HL-60 (cell line): ENCODE measurements at places on chromosomes 3 and 15.

- no peak for DNase-seq
Observed at GRCh38 chr3:134030379-134031347, 938 bp upstream of the SLCO2A1 start.

DNA sequence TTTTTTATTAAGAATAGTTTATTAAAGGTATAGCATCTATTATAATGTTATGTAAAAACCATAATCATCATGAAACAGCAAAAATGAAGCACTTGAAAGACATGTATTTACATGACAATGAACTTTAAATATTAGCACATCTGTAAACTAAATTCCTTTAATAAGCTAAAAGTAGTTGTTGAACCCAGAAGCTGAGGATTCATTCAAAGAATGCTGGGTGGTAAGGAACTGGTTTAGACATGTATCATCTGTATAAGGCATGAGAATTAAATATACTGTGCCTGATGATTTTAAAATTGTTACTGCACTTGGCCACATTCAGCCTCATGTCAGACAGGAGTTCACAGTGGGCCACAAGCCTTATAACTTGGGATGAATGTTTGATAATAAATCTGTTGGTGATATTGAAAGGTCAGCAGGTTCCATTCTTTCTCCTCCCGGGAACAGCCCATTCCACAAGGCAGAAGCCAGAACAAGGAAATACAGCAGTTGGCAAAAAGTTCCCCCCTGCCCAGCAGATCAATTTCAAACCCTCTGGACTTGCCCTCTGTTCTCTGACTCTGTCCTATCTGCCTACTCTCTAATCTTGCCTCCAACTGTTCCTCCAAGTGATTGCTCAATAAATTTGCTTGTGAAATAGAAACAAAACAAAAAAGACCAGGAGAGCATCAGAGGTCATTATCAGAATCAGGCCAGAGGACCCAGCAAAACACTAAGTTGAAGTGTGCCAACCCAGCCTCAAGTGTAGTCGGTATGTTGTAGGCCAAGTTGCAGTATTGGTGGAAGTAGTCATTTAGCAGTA is 49.8 kb upstream of the TEX264 start:
- peak; percentile 24 for DNase-seq

- DNase-seq, result no peak
Observed at GRCh38 chr3:113714702-113715101, 18.3 kb upstream of the USF3 start.

DNA sequence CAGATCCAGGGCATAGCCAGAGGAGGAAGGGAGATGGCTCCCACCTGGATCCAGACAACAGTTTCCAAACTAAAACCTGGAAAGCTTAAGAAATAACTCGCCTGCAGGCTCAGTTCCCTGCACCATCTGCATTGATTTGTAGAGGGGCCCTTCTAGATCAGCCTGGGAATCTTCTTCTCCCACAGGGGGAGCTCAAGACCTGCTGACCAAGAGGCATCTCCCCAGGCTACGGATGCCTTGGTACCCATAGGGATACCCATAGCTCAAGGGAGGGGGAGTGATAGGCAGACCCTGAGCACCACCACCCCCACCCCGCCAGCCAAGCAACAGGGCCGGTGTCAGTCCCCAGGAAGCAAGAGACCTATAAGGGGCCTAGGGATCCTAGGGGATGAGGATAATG is 28.0 kb upstream of the DCLK3 start:
- DNase-seq, result no peak

DNA sequence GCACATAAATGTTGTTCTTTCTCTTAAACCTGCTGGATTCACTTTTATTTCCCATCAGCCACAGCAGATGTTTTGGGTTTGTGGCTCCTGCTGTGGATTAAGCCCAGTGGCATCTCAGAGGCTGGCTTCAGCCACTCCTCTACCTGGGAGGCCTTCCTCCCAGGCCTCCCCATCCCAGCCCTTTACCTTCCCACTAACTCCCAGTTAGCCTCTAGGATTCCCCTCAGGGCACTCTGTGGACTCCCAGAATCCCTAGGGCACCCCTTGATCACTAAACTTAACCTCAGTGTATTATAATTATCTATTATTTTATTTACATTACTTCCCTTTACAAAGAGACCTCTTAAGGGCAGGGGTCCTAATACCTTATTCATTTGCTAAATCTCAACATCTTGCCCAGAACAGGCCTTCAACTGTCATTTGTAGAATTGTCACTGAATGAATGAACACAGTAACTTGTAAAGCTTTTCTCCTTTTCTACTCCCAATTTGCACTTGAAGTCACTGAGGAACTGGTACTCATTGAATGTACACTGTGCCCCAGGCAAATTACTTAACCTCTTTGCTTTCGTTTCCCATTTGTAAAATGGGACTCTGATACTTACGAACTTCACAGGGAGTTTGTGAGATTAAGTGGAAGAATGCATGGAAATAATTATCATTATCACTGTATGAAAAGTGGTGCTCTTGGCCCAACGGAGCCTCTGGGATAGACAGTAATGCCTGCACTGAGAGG is 8.3 kb downstream of the CCDC13 start:
- DNase-seq, result no peak

GRCh38 chr3:52352566-52352965 is 36.4 kb downstream of the DNAH1 start:
- no peak for DNase-seq

DNA sequence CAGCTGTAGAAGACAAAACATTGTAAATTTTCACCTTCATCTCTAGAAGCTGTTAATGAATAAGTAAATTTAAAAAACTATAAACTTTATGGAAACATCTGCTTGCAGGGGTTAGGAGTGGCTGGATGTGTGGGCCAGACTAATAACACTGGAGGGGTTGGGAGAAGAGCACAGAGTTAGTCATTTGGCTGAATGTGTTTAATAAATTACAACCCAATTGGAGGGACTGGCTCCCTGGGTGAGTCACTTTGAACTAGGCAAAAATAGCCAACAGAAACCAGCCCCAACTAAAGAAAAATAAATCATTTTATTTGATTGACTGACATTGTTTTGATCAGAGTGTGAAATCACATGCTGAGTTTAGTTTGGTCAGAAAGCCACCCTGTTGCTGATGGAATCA is 21.8 kb downstream of the DGKG start:
- DNase-seq, result no peak

DNA sequence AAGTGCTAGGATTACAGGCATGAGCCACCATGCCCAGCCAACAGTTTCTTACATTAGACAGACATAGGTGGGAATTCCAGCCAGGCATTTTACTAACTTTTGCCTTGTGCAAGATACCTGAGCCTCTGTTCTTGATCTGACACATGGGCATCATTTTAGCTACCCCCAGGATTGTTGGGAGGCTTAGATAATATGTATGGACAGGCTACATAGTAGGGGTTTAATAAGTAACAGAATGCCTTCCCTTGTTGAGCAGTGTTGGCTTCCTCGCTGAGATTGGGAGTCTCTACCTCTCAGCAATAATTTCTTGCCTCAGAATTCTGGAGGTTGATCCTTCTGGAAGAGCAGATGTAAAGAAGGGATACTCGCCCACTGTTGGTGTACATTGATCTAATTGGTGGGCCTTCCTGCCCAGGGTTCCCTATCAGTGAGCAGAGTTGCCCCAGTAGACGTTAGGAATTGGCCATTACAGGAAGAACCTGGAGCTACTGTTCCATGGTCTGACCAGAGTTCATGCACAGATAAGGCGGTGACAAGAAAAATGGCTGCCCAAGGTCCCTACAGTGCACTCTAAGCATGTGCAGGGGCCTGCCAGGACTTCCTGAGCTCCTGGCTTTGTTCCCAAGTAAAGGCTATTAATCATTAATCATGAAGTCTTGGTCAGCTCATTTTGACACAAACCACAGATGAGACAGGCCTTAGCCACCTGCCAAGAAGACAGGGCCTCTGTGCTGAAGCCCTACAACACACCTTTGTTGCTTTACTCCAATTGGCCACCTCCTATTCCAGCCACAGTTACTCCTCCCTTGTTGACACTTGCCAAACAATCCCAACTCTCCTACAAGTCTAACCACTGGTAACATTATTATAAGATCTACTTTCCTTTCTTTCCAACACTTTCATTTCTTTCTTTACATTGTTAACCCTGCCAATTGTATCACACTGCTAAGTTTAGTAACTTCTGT is 5.0 kb upstream of the IL17RE start:
- DNase-seq, result no peak

GRCh38 chr15:51114437-51115119 is 19.9 kb upstream of the TNFAIP8L3 start:
- DNase-seq, result no peak

DNA sequence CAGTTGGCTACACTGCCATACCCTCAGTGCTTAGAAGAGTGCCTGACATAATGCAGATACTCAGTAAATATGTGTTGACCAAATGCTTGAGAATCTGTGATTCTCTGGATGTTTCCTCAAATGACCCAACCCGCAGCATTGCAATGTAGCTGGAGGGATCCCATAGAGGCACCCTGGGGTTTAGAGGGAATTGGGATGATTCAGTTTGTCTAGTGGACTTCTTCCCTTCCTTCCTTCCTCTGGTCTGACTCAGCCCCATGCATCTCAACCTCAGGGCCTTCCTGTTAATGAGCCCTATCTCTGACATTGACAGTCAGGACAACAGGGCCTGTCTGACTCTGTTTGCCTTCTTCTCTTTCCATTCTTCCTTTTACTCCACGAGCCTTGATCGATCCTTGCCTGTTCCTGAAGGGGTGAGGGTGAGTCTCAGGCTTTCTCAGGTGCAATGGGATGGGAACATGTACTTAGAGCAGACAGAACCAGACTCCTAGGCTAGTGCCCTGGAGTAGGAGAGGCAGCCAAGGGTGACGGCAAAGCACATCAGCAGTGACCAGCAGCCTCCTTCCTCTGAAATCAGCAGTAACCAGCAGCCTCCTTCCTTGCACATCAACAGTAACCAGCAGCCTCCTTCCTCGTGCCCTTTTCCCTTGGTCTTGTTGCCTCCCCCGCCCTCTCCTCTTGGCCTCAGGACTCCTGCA is 78.2 kb downstream of the DGKG start:
- no peak for DNase-seq

DNA sequence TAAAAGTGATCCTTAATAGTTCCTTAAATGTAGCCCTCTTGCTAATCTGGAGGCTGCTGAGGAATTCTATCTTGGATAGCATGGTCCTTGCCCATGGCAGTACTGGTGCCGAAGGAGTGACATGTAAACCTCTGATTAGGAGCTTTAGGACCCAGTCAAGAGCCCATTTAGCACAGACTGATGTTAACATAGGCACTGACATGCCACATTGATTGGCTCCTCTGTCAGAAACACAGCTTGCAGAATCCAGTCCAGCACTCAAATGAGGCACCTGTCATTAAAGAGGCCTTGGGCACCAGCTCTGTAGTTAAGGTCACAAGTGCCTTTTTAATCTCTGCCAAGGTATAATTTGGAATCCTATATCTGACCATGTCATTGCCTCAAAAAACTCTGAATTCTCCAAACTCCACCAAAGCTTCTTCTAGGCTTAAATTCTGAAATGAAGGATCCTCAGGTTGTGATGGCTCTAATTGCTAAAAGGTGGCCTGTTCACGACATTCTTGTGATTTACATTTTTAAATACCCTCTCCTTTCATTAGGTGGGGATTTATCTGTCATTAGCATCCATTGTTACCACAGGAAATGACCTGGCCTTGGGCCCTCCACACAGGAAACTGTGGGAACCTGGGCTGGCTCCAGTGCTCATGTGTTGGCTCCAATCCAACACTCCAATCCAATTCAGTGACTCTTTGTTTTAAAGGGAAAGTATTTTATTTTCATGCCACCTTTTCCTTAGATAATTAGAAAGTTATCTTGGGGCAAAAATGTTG is 57.3 kb upstream of the RNF7 start:
- no peak for DNase-seq

DNA sequence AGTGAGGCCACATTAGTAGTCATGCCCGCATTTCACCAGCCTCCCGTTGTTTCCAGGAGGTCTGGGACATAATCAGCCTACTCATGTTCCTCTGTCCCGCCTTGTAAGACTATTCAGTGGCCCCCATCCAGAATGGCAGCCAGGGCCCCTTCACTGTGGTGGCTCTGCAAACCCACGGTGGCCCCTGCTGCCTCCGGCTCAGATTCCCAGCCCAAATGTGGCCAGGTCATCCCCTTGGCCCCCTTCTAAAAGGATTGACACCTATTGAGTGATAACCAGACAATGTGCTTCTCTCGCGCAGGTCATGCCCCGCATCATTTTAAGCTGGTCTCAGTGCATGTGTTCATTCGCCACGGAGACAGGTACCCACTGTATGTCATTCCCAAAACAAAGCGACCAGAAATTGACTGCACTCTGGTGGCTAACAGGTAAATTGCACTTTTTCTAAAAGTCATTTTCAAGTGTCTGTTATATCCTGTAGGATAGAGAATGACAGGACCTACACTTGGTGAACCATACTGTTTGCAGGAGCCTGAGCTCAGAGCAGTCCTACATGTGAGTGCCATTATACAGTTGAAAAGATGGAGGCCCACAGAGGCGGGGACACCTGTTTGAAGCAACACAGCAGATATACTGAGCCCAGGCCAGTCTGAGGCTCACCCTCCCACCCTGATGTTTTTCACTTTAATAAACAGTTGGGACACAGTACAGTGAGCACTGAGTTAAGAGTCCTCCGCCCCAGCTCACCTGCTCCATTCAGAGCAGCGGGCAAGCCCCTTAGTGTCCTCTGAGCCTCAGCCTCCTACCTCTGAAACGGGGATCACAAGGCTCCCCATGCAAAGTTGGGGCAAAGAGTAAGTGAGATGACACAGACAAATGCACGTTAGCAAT is 47.7 kb downstream of the PXYLP1 start:
- no peak for DNase-seq

GRCh38 chr3:56976651-56977560 is 83.6 kb upstream of the SPATA12 start:
- DNase-seq, result no peak

- no peak for DNase-seq
Observed at GRCh38 chr3:148646126-148646665, 51.5 kb upstream of the AGTR1 start.

GRCh38 chr3:64122476-64122875 is 99.2 kb upstream of the PSMD6 start:
- DNase-seq, result no peak

DNA sequence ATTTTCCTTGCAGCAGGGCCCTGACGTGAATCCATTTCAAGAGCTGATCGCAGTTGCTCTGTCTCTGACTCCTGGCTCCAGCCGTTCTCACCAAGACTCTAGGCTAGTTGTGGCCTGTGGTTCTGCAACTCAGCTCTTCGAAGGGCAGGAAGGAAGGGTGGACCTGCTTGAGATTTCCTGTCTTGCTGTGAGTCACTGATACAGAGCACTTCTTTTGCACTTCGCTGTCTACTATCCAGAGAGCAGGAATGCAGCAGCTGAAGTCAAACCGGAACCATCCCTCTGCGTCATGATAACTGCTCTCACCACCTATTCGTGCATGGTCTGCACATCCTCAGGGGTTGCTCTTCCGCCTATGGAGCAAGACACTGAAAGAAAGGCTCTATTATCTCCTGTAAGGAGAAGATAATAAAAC is 59.7 kb downstream of the RAP2B start:
- DNase-seq, result peak; percentile 96

- DNase-seq, result no peak
Observed at GRCh38 chr3:42803414-42804105, 730 bp downstream of the HIGD1A start.
